Fibroblast of pulmonary artery (primary cell): ENCODE measurements at places on chromosomes 13 and 19.

DNA sequence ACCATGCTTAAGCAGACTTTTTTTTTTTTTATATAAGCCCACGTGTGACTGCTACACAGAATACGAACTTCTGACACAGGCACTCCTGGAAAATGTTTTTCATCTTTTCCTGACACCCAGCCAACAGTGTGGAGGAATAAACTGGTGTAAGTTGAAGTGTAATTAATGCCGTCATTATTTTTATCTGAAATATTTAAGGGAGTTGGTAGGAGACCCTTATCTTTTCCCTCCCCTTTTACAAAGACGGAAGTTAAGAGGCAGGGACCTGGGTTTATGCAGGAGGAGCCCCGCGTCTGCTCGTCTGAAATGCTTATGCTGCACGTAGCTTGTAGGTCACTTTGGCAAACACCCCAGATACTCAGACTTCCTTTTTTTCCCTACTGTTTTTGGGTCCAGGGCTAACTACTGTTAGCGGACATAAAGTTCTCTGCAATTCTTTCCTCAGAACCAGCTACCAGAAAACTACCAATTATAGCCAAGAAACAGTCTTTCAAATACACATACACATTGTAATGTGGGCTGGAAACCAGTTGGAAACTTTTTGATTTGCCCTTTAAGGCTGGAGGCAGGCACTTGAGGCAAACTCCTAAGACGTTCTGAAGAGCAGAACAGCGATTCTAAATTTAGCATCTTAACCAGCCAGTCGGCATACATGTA, 50.8 kb downstream of the EFNB2 start:
- peak; percentile 74 for DNase-seq

GRCh38 chr13:106034201-106034600, 501.3 kb downstream of the EFNB2 start:
- DNase-seq: peak; percentile 33

- DNase-seq: peak; percentile 91
Measured at GRCh38 chr13:95784161-95784899, 107.4 kb downstream of the DNAJC3 start.

GRCh38 chr19:485583-486236, 10.6 kb upstream of the MADCAM1 start:
- no peak for DNase-seq

DNA sequence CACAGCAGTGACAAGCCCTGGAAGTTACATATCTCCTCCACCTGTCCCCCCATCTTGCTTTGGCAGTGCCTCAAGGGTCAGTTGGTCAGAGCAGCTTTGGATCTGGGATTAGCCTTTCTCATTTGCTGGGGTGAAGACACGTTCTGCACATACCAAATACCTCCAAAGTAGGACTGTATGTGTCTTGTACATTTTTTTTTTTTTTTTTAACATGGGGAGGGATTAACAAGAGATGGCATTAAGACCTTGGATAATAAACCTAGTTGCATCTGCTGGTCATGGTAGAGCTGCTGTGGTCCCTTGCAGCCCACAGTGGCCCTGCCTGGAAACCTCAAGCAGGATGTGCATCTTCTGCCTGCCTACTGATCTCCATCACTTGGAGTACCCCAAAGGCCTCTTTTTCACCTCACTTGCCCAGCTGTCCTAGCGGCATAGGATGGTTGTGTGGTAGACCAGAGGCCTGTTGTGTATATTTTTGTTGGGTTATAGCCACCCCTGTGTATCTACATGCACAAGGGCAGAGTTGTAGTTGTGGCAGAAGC, 2.5 kb downstream of the RPS19 start:
- no peak for DNase-seq

- DNase-seq: no peak
Measured at GRCh38 chr19:45249261-45250033, 1.6 kb upstream of the MARK4 start.

DNA sequence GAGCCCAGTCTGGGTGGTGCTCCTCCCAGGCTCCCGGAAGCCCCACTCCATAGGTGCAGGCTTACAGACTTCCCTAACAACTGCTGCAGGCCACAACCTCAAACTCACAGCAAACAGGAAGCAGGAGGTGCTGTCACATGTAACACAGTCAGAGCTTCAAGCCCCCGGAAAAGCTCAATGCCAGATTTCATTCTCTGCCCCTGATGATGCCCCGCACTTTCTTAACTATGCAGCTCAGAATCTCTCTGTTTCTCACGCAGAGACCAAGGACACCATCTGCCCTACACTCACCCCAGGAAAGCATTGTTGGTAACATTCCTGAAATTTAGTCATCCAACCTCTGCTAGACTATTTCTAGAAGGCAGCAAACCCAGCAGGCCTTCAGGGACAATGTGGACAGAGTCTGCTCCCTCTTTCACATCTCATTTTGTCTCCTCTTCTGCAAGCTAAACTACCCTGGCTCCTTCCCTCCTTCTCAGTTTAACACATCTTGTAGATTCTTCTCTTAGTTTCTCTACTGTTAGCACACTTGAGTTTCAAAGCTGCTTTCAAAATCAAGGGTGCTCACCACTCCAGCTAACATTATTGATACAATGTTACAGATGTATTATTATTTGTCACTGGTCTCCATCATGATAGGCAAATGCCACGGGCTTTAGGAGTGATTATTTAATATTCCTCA, 162.5 kb downstream of the KCTD12 start:
- DNase-seq: peak; percentile 94

DNA sequence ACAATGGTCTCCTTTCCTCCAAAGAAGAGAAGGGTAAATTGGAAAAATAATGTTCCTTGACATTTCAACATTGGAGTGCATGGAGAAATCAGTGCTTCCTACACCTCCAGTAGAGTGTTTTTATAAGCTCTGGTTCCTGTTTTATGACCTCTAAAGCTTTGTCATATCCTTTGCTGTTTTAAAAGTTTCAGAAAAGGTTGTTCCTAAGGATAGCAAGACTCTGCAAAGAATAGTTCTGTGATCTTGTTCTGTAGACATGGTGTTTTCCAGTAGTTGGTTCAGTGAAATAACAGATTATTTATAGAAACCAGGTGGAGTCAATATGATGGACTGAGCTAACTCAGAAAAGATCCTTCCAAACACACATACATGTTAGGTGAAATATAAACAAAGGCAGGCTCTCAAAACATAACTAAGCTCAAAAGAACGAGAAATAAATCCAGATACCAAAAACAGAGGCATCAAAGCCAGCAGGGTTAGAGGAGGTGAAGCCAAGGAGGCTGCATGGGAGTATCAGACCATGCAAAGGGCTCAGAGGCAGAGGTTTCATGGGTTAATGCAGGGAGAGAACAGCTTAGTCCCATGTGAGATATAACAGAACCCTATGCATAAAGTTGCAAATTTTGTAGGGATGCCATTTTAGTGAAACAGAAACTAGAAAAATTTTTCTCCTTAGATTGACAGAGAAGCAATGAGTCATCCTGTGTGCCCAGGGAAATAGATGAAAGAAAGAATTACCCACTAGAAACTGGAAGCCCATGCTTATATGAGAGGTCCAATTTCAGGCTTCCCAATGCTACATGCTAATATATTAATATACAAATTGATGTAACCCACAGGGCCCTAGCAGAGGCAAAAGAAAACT, 44.3 kb downstream of the SHISA2 start:
- no peak for DNase-seq

DNA sequence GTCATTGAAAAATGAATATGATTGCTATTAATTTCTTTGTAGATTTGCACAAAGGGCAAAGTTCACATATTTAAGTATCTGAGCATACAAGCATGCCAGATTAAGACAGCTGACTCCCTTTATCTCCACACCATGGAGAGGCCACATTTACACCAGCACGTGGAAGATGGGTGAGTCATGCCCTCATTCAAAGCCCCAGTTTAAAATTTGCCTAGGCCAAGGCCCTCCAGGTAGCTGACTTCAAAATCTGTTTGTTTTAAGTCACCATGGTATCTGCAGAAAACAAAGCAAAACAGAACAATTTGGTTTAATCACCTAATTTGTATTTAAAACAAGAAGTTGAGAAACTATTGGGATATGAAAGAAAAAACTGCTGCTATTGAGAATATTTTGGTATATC, 109.2 kb downstream of the ESD start:
- peak; percentile 56 for DNase-seq

- DNase-seq: no peak
Measured at GRCh38 chr19:46733690-46734292, 12.1 kb upstream of the FKRP start.

GRCh38 chr13:106567474-106568298, at the start of gene ARGLU1:
Gene ARGLU1 (minus strand): TSS chr13:106568137. CDS start chr13:106567919, 218 bp downstream.
- DNase-seq: peak; percentile 93

DNA sequence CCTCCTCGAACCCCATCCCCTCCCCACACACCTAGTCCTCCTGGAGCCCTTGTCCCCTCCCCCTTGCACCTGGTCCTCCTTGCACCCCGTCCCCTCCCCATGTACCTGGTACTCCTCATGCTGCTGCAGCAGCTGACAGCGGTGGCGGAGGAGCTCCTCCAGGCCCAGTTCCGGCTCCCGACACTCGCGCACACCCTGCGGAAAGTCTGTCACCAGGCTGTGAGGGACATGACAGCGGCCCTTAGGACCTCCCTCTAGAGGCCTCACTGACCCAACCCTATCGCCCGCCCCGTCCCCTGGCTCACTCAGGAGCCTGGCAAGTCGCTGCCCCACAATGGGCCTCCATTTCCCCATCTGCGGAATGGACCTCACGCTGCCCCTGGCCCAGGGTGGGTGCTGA, 6.4 kb upstream of the PPP6R1 start:
- no peak for DNase-seq

GRCh38 chr19:18408053-18408476, 10.6 kb upstream of the LRRC25 start:
- DNase-seq: no peak

- peak; percentile 86 for DNase-seq
Measured at GRCh38 chr19:33804021-33804799, 7.5 kb downstream of the KCTD15 start.

GRCh38 chr19:11425719-11426457, 6.8 kb upstream of the RGL3 start:
- no peak for DNase-seq

- DNase-seq: peak; percentile 4
Measured at GRCh38 chr19:21947775-21948174, 63.0 kb downstream of the ZNF208 start.

DNA sequence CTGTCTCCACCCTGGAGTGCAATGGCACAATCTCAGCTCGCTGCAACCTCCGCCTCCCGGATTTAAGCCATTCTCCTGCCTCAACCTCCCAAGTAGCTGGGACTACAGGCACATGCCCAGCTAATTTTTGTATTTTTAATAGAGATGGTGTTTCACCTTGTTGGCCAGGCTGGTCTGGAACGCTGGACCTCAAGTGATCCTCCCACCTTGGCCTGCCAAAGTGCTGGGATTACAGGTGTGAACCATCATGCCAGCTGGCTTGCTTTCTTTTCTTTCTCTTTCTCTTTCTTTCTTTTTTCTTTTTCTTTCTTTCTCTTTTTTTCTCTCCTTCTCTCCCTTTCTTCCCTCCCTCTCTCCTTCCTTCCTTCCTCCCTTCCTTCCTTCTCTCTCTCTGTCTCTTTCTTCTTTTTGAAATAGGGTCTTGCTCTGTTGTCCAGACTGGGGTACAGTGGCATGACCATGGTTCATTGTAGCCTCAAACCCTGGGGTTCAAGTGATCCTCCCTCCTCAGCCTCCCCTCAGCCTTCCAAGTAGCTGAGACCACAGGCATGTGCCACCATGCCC, 33.3 kb upstream of the NFIC start:
- no peak for DNase-seq

DNA sequence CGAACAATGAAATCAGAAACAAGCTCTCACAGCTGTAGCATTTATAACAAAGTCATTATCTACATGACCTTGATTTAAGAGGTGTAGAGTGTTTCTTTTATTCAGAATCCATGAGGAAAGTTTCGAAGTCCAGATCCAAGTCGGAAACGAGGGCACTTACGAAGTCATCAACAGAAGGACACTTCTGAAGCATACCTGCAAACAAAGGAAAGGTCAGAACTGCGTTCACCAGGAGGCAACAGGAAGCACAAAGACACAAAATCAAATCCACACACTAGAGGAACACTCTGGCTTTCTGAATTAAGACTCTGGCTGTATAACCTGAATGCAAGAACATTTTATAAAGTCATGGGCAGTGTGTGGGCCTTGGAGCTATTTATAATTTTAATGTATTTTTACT, 158.9 kb downstream of the MIPEP start:
- no peak for DNase-seq

DNA sequence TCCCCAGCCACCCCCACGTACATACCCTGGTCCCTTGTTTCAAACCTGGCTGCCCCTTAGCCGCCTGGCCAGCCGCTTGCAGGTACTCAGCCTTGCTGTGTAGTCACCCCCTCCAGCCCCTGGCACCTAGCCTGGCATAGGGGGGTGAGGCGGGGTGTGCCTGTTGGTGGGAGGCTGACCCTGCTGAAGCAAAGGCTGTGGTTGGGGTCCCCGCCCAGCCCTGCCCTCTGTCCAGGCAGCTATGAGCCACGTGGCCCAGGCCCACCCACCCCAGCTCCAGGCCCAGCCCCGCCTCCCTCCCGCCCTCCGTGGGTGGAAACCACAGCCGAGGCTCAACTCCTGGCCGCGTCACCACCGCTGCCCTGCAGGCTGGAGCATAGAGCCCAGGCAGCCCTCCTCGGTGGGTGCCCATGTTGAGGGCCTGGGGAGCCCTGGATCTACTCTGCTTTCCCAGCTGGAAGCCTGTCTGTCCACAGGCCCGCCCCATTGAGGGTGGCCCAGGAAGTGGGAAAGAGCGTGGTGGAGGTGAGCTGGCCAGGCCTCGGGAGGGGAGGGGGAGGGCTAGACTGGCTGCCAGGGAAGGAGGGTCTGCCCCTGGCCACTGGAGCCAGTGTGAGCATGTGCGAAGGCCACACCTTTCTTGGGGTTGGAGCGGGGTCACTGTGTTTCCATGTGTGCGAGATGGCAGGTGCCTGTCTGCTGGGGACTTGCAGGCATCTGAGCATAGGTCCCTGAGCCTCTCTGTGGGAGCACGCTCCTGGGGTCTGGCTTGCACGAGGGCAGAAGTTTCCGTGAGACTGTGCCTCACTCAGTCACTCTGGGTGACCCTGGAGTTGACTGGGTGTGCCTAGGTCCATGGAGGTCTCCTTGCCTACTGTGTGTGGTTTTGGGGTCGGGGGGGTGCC, 31.0 kb downstream of the PAK4 start:
- no peak for DNase-seq

DNA sequence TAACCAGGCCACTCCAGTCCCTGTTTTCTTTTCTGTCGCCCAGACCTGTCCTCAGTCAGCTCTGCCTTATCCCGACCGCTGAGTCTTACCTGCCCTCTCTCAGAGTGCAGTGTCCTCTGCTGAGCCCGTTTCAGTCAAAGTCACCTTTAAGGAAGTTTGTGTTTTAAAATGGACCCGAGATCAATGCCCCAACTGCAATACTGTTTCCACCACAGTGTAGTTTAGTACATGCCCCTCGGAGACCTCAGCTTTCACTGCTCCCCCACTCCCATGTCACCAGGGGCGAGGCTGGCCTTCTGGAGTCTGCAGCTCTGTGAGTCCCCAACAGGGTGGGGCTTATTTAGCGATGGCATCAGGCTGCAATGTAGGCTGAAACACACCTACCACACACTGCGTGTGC, 248.4 kb upstream of the TSHZ3 start:
- DNase-seq: no peak

GRCh38 chr19:38736413-38737280, 7.6 kb downstream of the CAPN12 start:
- no peak for DNase-seq
